Stromal cell of bone marrow (primary cell): ENCODE measurements at places on chromosomes 1 and 21.

GRCh38 chr1:3707298-3707938, 44.8 kb upstream of the CCDC27 start:
- DNase-seq, result no peak

DNA sequence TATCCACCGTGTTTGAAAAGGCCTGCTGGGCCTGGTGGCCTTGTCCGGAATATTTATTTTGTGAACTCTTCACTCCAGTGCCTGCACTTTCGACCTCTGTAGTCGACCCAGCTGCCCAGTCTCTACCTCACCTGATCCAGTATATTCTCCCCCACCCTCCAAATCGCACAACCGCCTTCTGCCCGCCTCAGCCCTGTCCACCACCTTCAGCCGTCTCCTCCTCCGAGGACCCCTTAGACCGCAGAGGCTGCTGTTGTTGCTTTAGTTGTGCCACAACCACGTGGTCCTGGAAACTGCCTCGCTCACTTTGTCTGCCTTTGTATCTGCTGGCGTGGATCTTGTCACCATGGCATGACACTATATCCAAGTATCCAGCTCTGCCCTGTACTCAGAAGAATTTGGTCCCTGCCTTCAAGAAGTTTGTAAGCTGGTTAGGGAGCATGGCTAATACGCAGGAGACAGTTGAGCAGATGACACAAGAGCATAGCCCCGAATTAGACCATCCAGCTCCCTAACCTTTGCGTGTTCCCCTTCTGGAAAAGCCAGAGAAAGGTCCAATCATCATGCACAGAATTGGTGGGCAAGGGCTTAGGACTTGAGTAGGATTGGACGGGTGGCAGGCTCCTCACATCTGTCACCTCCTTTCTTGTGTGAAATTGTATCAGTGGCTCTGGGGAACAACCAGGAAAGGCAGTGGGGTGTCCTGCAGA, 1.5 kb downstream of the PHGDH start:
- no peak for DNase-seq

- DNase-seq, result no peak
These were observed 19.0 kb downstream of the THEMIS2 start for GRCh38 chr1:27891196-27891889.

DNA sequence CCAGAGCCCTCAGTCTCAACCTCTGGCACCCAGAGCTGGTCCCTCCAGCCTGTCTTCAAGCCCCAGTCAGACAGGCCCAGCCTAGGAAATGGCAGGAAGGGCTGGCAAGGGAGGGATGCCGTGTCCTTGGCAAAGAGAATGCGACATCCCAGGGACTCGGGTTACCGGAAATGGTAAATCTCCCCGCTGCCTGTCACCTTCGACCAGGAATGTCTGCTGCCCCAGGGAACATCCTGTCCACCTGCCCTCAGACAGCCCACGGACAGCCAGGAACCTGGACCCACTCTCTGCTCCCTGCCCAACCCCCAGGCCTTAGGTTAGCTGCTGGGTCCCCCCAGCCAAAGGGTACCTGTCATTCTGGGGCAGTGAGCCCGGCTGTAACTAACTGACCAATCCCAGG, 23.9 kb downstream of the HSPG2 start:
- no peak for DNase-seq

DNA sequence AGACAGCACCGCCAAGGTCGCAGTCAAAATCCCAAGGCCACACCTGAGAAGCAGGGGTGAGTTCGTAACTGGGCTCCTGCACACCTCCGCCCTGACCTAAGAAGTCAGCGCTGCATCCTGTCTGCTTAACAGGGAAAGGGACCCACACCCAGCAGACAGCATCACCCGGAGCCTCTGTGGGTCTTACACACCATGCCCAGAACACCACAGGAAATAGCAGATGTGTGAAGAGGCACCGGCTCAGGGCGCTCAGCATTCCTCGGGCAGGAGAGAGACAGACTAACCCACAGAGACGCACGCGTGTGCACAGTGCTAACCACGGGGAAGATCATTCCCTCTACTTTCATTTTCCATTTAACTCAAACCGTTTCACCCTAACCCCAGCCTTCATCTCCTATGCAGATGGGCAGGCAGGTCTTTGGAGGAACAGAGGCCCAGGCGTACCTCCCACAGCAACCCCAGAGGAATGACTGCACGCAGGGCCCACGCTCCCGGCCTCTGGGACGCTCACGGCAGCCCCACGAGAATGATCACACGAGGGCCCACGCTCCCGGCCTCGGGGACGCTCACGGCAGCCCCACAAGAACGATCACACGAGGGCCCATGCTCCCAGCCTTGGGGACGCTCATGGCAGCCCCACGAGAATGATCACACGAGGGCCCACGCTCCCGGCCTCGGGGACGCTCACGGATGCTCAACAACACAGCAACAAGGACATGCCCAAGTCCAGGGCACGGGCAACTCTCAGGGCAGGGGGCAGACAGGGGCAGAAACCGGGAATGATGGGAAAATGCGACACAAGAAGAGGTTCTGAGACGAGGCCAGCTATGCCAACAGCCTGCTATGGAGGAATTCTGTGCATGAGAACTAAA, 20.9 kb downstream of the POFUT2 start:
- DNase-seq, result no peak

GRCh38 chr1:87766737-87767136, 438.1 kb downstream of the LMO4 start:
- no peak for DNase-seq

DNA sequence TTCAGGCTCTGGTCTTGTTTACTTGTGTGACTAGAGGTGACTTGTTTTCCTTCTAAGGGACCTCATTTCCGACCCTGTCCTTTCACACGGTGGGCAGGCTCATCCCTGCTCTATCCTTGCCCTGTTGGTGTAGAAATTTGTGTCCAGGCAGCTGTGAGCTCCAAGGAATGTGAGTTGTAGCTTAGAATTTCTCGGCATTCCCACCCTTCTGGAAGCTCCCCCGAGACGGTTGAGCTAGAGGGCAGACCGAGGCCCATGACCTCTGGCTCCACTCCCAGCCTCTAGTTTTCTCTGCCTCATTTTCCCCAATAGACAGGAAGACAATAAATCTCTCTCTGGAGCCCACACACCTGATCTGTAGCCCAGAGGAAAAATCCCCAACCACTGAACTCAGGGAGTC, 100.9 kb downstream of the NAV1 start:
- no peak for DNase-seq

GRCh38 chr1:118254001-118254400, 69.0 kb upstream of the SPAG17 start:
- no peak for DNase-seq

GRCh38 chr1:205064741-205065316, 19.4 kb downstream of the TMEM81 start:
- no peak for DNase-seq

- DNase-seq, result no peak
These were observed 20.5 kb upstream of the SMYD3 start for GRCh38 chr1:246527402-246528088.

DNA sequence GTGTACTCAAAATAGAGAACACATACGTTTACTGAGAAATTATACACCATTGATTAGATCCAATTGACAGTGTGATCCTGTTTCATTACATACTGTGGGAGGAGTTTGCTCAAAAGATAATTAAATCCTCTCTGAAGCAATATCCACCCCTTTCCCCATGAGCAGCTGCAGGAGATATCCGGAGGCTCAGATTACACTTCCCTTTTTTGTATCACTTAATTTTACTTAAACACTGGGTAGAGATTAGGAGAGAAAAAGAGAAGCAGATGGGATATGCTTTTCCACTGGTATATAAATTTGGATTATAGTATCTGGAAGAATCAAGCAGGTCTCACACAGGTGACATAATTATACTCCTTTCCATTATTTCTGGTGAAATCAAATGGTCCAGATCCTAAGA, 333.3 kb upstream of the ZRANB2 start:
- no peak for DNase-seq

DNA sequence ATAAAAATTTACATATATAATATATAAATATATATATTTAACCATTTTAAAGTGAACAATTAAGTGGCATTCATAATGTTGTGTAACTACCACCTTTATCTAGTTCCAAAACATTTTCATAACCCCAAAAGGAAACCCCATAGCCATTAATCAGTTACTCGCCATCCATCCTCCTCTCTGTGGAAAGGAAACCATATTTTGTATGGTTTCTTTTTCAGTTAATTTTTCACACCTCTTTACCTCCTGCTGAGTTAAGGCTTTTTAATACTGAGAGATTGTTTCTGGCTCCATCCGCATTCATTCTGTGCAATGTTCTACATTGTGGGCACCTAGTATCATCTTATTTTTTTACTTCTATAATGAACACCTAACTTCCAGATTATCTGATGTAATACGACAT, 512.1 kb downstream of the LMO4 start:
- no peak for DNase-seq

- DNase-seq, result no peak
These were observed 15.4 kb downstream of the CD247 start for GRCh38 chr1:167502719-167503462.

DNA sequence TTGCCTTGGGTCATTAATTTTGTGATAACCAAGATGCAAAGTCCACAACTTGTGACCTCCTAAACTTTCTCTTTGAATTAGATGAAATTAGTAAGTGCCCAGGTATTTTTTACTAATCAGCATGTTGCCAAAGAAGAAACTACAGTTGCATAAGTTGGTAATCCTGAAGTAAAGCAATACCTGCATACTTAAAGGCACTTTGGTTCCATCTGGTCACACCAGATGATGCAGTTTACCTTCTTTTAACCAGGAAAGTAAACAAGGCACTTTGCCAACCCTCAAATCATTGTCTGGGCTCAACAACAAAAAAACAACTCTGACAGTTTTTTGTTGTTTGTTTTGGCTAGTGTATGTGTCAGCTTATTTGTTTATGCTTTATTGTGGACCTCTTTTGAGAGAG, 55.5 kb upstream of the DYNLT5 start:
- no peak for DNase-seq

GRCh38 chr1:41742219-41742618, 176.5 kb downstream of the HIVEP3 start:
- peak; percentile 76 for DNase-seq

GRCh38 chr1:47942240-47942629, 55.0 kb downstream of the TRABD2B start:
- DNase-seq, result no peak

- DNase-seq, result no peak
These were observed 27.7 kb upstream of the ATP5PO start for GRCh38 chr21:33943293-33943692.

DNA sequence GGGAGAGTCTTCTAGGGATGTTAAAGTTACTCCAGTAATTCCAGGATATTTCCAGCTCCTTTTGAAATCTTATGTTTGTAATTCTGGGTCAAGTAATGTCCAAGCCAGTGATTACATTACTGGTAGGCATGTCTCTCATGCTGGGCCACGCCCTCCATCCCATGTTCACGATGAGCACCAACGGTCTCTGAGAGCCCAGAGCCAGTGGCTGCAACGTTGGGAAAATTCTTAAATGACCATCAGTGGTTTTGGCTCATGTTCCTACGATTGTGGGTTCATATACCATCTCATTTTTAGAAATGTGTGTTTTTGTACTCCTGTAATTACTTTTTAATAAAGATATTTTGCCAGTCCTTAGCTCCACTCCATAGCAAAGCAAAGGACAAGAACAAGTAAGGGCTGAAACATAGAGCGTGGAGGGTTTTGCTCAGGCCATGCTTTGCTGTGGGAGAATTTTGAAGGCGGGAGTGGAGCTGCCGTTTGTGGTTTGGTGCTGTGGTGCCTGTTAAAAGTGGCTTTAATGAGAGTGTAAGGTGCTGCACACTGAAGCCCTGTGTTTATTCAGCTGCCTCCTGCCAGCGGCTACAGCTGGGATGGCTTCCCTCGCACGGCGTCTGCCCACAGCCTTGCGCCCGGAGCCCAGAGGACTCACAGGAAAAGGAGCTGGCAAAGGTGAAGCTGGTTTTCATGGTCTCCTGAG, 28.9 kb downstream of the VANGL1 start:
- DNase-seq, result no peak

GRCh38 chr1:10189659-10190058, 20.7 kb upstream of the KIF1B start:
- DNase-seq, result no peak

DNA sequence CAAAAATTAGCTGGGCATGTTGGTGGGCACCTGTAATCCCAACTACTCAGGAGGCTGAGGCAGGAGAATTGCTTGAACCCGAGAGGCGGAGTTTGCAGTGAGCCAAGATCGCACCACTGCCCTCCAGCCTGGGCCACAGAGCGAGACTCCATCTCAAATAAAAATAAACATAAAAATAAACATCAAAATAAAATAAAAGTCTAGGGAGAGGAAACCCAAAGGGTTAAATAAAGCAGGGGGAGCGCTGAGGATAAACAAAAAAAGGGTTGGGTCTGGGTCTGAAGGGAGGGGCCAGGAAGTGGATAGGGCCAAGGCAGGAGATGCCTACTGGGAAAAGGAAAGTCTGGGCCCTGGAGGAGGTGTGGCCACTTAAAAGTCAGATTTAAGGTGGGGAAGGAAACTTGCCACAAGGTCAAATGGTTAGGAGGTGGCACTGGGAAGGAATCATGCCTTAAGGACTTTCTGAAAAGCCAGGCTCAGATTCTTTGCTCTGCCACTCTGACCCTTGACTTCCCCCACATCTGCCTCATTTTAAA, 150.0 kb downstream of the ADSS2 start:
- no peak for DNase-seq

GRCh38 chr1:197481101-197481500, 213.0 kb downstream of the CRB1 start:
- no peak for DNase-seq

- no peak for DNase-seq
These were observed 104.7 kb downstream of the DAB1 start for GRCh38 chr1:57319165-57319564.

GRCh38 chr1:197916500-197916983, 630 bp upstream of the LHX9 start:
- DNase-seq, result no peak

DNA sequence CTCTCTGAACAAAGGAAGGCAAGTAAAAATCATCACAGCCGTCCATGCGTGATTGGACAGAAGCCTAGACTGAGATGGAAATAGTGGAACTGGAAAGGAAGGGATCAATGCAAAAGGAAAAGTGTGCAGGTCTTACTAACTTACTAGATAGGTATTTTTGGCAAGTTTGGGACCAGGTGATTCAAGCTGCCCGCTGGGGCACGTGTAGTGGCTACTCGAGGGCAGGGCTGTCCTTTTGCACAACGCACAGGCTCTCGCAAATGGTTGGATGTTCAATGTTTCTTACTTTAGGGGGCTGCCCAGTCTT, 566 bp upstream of the ALG6 start:
- no peak for DNase-seq

- DNase-seq, result no peak
These were observed 511.0 kb upstream of the CAMK1G start for GRCh38 chr1:209072481-209072880.

DNA sequence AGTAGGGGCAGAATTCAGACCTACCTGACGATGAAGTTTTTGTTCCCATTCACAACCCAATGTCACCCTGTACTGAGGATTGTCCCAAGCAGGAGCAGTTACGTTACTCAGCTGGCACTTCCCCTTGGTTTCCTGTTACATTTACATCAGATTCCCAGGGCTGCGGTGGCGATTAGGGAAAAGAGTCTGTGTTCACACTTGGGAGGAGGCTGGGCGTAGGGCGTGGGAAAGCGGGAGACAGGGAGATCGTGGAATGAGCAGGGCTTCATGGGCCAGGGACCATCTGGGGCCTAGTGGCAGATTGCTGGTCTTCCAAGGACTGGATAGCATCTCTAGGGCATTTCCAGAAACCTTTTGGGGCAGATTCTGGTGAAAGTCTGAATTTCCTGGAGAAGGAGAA, 39.0 kb downstream of the TBX19 start:
- DNase-seq, result no peak

GRCh38 chr1:114341299-114341698, 169.7 kb downstream of the TRIM33 start:
- DNase-seq, result no peak
